WTC11 (cell line): ENCODE measurements at places on chromosomes 2 and 18.

DNA sequence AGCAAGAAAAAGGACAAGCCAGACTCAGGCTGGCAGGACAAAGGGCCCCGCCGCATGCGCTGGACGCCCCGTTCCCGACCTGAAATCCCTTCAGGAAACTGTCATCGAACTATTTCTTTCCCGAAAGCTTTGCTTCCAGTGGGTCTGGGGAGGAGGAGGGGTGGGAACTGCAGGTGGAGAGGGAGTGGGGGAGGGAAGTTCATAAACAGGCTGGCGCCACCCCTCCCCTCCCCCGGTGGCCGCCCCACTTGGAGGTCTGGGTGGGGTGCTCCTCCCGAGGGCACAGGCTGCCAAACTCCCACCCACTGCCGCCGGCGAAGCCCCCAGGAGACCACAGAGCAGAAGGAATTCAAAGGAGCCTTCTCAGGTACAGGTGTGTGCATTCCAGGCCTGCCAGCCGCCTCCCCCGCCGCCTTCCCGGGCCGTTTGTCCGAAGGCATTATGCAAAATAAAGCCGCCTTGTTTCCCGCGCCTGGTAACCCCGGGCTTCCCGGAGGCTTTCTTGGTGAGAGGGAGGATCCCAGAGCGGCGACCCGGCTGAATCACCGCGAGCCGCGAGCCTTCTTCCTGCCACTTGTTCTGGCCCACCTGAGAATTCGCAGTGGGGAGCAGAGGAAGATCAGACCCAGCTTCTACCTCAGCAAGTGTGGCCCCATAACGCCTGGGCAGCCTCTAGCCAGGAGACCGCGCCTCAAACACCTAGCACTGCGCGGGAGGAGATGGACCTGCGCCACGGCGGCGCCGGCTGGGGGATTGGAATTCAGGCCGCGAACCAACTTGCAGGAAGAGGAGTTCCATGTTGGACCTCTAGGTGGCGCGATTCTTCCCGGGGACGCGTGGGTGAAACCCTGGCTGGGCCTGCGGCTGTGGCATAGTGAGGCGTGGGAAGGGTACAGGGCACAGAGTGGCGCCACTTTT lies 101.9 kb downstream of the FOXI3 start:
- peak; percentile 91 for DNase-seq

DNA sequence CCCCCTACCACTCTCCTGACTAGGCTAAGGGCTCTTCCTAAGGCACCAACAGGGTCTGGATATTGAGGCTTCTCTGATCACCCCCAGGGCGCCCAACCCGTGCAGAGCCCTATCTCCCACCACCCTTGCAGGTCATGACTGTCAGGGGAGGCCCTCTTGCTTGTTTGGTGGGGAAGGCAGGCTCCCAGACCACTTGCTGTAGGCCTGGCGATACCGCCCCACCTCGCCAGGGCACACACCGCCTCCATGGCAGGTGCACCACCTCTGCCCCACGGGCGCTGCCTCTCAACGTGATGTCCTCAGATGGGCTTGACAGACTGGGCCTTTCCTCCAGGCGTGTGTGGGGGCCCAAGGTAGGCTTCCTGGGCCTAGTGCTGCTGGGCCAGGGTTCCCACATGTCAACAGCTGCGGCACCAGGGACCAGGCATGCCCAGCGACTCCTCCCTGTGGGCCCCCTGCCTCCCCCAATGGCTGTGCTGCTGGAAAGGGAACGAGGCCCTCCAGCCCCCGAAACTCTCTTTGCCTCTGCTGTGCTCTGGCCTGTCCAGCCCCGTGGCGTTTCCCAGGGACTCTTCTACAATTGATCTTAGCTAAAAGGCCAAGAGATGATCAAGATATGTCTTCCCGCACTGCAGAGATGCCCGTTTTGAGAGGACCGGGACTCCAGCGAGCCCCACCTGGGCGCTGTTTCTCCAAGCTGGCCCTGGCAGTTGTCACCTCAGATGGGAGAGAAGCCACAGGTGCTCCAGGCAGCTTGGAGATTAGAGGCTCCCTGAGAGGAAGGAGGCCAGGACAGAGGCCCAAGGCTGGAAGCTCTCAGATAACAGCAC lies 7.5 kb downstream of the NPPC start:
- DNase-seq = no peak

DNA sequence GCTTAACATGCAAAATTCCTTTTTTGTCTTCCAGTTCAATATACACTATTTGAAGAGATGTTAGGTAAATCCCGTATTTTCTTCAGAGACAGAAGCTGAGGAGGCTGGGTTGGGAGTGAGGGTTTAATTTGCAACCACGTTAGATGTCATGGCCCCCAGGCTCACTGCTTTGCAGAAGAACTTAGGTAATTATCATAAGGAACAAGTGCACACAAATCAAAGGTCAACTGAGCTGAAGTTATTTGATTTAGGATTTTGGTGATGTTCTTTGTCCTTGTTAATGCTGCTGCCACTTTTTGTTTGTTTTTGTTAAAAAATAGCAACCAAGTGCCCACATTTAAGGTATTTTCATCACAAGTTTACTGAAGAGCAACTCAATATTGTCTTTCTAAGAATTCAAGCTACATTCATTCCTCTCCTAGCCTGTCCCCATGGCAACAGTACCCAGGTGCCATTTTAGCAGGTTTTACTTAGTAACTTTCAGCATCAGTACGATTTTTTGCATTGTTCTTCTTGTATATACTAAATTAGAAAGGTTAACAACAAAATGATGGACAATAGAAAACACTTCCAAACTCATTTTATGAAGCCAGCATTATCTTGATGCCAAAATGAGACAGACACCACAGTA lies 62.9 kb upstream of the NDUFV2 start:
- DNase-seq = no peak

DNA sequence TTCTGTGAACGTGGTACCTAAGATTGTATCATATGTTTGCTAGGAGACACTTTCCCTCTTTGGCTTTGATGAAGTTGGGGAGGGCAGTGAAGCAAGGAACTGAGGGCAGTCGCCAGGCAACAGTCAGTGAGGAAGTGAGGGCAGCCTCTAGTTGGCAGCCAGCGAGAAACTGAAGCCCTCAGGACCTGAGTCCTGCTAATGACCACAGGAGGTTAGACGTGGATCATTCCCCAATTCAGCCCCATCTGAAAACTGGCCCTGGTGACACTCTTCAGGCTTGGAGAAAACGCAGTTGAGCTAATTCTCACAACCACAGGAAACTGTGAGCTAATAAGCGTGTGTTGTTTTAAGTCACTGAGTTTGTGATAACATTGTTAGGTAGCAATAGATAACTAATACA lies 84.5 kb upstream of the REG3G start:
- DNase-seq = no peak

DNA sequence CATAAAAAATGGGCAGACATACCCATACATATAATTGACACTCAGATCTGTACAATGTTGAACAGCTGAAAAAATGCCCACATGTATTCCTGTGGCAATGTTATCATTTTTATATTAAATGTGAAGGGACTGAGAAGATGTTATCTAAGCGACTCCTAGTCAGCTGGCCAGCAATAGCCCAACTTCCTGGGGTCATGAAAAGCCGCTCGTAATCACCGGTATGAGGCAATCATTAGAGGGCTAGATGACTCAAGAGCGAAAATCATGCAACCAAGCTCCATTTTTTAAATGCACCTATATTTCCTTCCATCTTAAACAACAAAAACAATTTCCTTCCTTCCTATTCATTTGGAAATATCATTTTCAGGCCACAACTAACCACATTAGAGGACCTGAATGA lies 274.6 kb upstream of the CCDC68 start:
- DNase-seq = no peak

GRCh38 chr2:105258835-105259350 lies 17.4 kb downstream of the GPR45 start:
- DNase-seq = no peak

DNA sequence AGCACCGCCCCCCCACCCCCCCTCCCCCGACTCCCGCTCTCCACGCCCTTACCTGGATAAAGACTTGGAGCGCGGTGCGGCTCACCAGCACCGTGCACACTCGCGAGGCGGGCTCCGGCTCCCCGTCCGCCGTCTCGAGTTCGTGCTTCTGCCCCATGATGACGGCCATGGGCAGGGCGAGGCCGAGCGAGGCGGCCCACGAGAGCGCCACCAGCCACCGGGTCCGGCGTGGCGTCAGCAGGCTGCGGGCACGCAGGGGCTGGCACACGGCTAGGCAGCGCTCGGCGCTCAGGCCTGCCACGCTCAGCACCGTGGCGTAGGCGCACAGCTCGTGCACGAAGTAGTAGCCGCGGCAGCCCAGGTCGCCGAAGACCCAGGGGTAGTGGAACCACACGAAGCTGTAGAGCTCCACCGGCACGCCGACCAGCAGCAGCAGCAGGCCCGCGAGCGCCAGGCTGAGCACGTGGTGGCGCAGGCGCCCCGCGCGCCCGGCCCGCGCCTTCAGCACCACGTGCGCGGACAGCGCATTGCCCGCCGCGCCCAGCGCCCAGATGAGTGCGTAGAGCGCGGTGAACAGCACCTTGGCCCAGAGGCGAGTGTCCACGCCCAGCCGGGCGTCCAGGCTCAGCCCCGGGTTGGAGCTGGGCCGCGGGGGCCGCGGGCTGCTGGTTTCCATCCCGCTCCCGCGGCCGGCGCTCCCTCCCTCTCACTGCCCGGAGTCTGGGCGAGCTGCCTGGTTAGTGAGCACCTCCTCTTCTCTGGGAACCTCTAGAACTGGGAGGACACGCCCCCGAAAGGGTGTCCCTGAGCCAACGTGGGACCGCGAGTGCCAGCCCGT lies at the start of gene NTSR2:
Gene NTSR2 (minus strand): TSS at position 742 of the 838 bp plus-strand sequence. CDS start 66 bp downstream, at position 676.
- DNase-seq = peak; percentile 81

DNA sequence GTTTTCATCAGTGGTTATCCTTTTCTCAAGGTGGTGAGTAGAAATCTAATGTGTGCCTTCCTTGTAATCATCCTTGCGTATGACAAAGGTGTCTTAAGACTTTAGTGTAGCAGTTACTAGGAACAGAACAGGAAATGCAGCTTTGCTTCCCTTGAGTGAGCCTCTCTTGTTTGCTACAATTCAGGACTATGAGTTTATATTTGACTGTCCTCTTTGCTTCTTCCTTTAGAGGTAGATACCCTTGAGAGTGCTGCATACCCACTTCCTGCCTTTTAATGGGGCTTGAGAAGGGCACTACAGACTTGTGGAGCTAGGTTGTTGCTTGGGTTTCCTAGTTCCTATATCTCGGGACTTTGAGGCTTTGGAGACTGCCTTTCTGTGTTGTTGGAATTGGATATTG lies 3.8 kb downstream of the KCNJ13 start:
- DNase-seq = no peak

DNA sequence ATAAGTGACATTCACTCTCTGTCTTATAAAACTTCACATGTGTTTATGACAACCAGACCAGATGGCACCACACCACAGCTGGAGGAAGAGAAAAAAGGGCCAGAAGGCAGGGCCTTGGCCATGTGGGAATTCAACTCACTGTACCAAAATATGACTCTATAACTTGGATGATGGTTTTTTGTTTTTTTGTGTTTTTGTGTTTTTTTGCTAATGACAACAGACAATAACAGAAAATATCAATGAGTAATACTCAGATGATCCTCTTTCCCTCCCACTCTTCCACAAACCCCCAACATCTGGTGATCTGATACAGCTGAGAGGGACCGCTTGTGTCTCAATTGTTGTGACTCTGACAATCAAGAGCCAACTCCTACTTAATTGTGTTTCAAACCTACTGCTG lies 12.4 kb downstream of the NMI start:
- no peak for DNase-seq
